GM23338 (cell line): ENCODE measurements at places on chromosomes 5 and 9.

- H3K27ac ChIP-seq, result no peak overlapping the region
- H3K4me3 ChIP-seq, result no peak overlapping the region
- no peaks in the 10 kb centered on the region for H3K27me3 ChIP-seq
- DNase-seq, result no peak
Observed at GRCh38 chr9:16645970-16646369, 224.5 kb downstream of the BNC2 start.

DNA sequence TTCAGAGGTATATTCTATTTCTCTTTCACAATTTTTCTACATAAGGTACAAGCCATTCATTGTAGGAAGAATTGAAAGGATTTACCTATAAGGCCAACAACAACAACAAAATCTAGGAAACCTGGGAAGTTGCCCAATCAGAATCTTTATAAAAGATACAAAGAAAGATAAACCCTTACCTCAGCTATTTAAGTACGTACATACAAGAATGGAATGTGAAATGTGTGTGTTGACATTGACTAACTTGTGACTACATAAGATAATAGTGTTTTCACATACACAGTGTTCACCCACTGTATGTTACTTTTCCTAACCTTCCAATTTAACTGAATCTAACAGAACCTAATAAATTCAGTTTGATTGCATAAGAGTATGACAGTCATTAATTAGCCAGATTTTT lies 154.1 kb downstream of the ADAMTS6 start:
- no peak overlapping the region for H3K4me3 ChIP-seq
- no peak for DNase-seq
- H3K27me3 ChIP-seq, result no peaks in the 10 kb centered on the region
- H3K27ac ChIP-seq, result no peak overlapping the region
- no peaks in the 10 kb centered on the region for H3K36me3 ChIP-seq
- peaks cover 26% of the 10 kb centered on the region for H3K4me1 ChIP-seq

DNA sequence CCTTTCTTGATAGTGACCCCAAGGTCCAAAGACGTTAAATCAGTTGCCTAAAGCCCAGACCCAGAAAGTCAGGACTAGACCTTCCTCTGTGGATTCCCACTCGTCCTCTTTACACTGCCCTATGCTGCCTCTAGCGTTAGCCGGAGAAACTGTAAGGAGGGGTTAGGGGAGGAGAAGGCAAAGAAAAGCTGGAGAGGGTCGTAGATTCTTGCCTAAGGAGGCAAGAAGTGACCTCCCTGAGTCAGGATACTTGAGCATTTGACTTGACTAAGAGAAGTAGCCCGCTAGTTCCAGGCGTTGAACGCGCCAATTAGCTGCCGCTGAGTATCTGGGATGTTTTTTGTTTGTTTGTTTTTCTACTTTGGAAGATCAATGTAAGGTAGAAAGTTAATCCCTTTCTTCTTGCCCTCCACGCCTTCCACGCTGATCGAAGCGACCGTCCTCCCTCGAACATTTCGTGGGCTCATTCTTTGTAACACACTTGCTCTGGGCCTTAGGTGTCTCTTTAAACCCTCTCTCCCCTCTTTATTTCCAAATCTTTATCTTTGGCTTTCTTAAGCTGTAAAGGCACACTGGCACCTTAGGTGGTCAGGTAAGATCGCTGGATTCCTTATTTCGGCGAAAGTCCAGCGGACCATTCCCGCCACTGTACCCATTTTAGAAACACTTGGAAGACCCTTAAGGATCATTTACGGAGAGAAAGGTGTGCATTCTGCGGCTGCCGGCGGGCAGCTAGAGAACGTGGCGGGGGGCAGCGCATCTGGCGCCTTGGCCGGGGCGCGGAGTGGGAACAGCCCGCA lies 5.1 kb upstream of the RGMB start:
- DNase-seq, result peak; percentile 93
- H3K4me3 ChIP-seq, result peak overlapping the region; percentile 75
- peak overlapping the region; percentile 74 for H3K27ac ChIP-seq
- H3K27me3 ChIP-seq, result peaks cover 45% of the 10 kb centered on the region
- peaks cover 18% of the 10 kb centered on the region for H3K4me1 ChIP-seq

DNA sequence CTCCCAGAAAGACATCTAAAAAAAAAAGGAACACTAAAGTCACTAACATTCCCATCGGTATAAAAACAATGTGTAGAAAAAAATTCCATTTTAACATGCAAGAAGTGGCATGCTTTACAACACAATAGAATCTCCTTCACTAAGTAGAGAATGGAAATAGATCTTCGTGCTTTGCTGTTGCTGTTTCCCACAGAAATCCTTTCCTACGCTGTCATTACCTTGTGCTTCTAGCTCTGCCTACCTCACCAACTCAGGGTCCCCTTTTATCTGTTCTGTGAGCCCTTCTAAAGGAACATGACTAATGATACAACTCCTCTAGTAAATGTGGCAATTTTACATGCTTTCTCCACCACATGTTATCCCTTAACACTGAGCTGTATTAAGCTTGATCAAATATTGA lies 202.9 kb downstream of the MCTP1 start:
- H3K36me3 ChIP-seq, result no peaks in the 10 kb centered on the region
- peak overlapping the region; percentile 3; the same call in 1 of the 2 replicates for H3K4me3 ChIP-seq
- peak overlapping the region; percentile 41 for H3K27ac ChIP-seq

GRCh38 chr9:114684036-114684435 lies 2.0 kb upstream of the TEX48 start:
- H3K27me3 ChIP-seq, result no peaks in the 10 kb centered on the region
- H3K4me1 ChIP-seq, result peaks cover 2% of the 10 kb centered on the region; the same call in 1 of the 2 replicates
- DNase-seq, result no peak
- H3K4me3 ChIP-seq, result no peak overlapping the region

DNA sequence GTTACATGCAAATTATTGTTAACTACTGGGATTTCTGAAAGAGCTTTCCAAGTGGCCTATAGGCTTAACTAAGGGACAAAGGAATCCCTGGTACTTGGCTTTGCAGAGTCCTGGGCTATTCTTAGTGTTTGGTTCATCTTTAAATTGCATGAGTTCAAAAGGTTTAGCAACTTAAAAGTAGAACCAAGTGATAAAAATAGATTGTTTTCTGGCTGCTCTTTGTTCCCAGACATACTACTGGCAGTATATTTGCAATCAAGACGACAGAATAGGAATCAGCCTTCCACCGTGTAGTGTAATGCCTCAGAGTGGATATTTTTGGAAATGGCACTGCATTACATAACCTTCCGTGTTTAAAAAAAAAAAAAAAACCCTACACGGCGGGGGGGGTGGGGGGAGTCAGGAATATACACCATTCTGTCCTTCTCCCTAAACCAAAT lies 1.0 kb downstream of the NREP start:
- no peaks in the 10 kb centered on the region for H3K36me3 ChIP-seq
- H3K27me3 ChIP-seq, result no peaks in the 10 kb centered on the region
- H3K27ac ChIP-seq, result peak overlapping the region; percentile 99
- peak overlapping the region; percentile 70 for H3K4me3 ChIP-seq
